ENCODE measurements at places on chromosomes 2 and 18.

GRCh38 chr18:49251451-49251850 lies 209.0 kb downstream of the DYM start:
- DNase-seq: no peak

GRCh38 chr2:48433682-48434081 lies 96.3 kb upstream of the STON1 start:
- DNase-seq: no peak

GRCh38 chr18:12009581-12010140 lies 28.4 kb downstream of the IMPA2 start:
- no peak for DNase-seq

DNA sequence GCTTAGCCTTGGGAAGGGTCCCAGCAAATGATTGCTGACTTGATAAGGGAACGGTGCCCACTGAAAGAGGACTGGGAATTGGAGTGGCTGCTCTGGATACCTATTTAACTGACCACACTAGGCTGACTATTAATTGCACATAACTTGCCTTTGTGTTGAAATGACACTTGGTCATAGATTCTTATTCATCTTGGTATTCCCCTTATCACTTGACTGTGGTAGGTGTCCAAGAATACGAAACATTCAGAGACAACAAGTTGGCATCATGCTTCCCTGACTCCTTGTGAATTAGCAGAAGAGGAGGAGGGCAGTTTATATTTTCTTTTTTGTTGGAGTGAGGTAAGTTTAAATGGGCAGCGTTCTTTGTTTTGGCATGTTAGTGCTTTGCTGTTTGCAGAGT lies 13.4 kb downstream of the FMNL2 start:
- DNase-seq: no peak

- DNase-seq: no peak
Measured at GRCh38 chr2:215352602-215353001, 40.7 kb downstream of the ATIC start.

DNA sequence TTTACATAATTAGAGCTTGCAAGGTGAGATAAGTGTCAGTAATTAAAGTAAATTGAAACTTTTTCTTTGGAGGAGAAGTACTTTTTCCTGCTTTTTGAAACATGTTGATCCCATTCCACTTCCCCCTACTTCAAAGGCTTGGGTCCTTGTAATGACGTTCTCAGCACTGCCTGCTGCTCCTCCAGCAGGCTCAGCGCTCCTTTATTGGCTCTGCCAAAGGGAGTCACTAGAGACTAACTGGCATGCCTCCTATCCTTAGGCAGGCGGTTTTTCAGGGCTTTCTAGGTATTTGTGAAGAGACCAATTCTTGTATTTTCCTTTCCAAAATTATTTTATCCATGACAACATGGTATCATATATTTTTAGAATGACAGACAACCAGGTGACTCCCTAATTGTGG lies 43.9 kb upstream of the ACADL start:
- no peak for DNase-seq

DNA sequence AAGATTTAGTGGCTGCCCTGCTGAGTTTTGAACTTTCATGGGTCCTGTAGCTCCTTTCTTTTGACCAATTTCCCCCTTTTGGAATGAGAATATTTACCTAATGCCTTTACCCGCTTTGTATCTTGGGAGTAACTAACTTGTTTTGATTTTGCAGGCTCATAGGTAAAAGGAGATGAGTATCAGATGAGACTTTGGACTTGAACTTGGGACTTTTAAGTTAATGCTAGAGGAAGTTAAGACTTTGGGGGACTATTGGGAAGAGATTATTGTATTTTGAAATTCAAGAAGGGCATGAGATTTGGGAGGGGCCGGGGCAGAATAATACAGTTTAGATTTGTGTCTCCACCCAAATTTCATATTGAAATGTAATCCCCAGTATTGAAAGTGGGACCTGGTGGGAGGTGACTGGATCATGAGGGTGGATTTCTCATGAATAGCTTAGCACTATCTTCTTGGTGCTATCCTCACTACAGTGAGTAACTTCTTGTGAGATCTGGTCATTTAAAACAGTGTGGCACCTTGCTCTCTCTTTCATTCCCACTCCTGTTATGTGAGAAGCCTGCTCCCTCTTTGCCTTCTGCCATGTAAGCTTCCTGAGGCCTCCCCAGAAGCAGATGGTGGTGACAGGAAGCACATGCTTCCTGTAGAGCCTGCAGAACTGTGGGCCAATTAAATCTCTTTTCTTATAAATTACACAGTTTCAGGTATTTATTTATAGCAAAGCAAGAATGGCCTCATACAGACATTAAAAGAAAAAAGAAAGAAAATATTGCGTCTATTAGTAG lies 6.1 kb downstream of the ADI1 start:
- DNase-seq: no peak

GRCh38 chr2:50346629-50347357 lies 685.1 kb downstream of the NRXN1 start:
- DNase-seq: no peak

GRCh38 chr18:37612524-37613252 lies 47.1 kb upstream of the CELF4 start:
- no peak for DNase-seq

GRCh38 chr2:20536619-20537422 lies 89.9 kb downstream of the RHOB start:
- no peak for DNase-seq

Data from activated CD4-positive, alpha-beta T cell treated with anti-CD3 and anti-CD28 coated beads, Interleukin-2, Interleukin-4, amounts not matched to agents 100 ng/mL and 50 ng/mL, durations not matched to agents 16 hours and 8 hours (primary cell).